ENCODE measurements at places on chromosomes 4 and X. TPM values are rescaled to one million over a fixed set of nuclear protein-coding genes. Genes with fewer than 3 reads are reported as not detected.

GYPB gene
- not detected for total RNA-seq

TBCK gene
- 45.1 TPM for total RNA-seq

MSANTD1 gene
- 0.36 TPM for total RNA-seq

TMEM184C gene
- 40.2 TPM for total RNA-seq

GC gene
- total RNA-seq = not detected

PRRG3 gene
- not detected for total RNA-seq

XK gene
- 0.07 TPM for total RNA-seq

POU4F2 gene
- total RNA-seq = not detected

TCEAL9 gene
- 133 TPM for total RNA-seq

ENPEP gene
- total RNA-seq = not detected

SMR3B gene
- total RNA-seq = not detected

PABPC1L2A gene
- not detected for total RNA-seq

TMPRSS11D gene
- not detected for total RNA-seq

PLXNB3 gene
- total RNA-seq = 7.0 TPM

CLDN2 gene
- total RNA-seq = not detected

STAP1 gene
- total RNA-seq = not detected

ZCCHC4 gene
- total RNA-seq = 17.5 TPM

HPSE gene
- 16.2 TPM for total RNA-seq

HPF1 gene
- total RNA-seq = 55.9 TPM

P2RY8 gene
- not detected for total RNA-seq

TIGD4 gene
- total RNA-seq = 0.29 TPM

TMPRSS11A gene
- not detected for total RNA-seq

NEIL3 gene
- total RNA-seq = 14.1 TPM

ZMAT1 gene
- 4.0 TPM for total RNA-seq

C4orf33 gene
- 9.3 TPM for total RNA-seq

DDX53 gene
- total RNA-seq = not detected

Data from thoracic aorta endothelial cell (primary cell).